Left ventricle myocardium superior (tissue), 1 donor: ENCODE measurements at places on chromosomes 7 and 10. TPM values are rescaled to one million over a fixed set of nuclear protein-coding genes. Genes with fewer than 3 reads are reported as not detected.

Gene GARIN1A
- total RNA-seq = 0.97 TPM

- peak; percentile 49 for DNase-seq
These were observed 1.6 kb downstream of the SFMBT2 start for GRCh38 chr10:7409045-7409731.

- DNase-seq = no peak
These were observed 631.4 kb downstream of the ACTR3B start for GRCh38 chr7:153390955-153391354.

DNA sequence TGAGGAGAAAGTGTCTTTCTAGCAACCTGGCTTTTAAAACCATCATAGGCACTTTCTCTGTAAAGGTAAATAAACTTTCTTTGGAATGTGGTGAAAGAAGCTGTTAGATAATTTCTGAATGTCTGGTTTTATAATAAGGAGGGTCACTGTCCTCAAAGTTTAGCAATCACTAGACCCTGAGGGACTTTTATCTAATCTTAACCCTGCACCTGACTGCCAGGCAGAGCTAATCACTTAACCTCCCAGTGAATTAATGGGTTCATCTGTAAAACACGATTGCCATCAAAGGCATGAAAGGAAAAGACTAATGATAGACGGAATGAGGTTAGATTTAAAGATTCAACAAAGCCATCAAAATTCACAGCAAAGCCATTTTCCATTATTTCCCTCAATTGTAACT is 553.8 kb downstream of the GRM8 start:
- DNase-seq = no peak

- peak; percentile 46 for DNase-seq
These were observed 84.0 kb downstream of the ARL4A start for GRCh38 chr7:12771378-12771877.

DNA sequence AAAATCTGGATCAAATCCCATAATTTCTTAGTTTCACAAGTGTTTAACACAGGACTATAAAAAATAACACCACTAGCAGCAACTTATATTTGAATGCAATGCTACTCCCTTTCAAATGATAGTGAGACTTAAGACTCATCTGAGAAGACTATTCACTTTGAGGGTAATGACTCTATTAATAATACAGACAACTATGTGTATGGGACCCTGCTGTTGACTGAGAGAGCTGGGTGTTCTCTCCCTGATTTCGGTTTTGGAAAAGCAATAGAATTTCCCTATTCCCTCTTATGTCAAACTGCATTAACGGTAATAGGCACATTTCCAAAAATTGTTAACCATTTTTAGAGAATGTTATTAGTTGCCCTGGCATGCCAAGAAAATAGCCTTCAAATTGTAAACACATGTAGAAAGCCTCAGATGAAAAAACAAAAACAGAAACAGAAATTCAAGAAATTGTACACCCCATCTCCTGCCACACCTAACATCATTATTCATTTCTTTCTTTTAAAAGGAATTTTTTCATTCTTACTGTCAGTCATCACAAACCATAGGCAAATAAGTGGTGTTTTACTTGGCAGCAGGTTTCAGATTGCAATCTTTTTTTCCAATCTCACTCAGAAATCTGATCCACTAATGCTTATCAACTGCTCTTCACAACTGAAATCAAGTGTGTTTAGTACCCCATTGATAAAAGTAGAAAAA is 153.7 kb downstream of the TFPI2 start:
- DNase-seq = no peak

DNA sequence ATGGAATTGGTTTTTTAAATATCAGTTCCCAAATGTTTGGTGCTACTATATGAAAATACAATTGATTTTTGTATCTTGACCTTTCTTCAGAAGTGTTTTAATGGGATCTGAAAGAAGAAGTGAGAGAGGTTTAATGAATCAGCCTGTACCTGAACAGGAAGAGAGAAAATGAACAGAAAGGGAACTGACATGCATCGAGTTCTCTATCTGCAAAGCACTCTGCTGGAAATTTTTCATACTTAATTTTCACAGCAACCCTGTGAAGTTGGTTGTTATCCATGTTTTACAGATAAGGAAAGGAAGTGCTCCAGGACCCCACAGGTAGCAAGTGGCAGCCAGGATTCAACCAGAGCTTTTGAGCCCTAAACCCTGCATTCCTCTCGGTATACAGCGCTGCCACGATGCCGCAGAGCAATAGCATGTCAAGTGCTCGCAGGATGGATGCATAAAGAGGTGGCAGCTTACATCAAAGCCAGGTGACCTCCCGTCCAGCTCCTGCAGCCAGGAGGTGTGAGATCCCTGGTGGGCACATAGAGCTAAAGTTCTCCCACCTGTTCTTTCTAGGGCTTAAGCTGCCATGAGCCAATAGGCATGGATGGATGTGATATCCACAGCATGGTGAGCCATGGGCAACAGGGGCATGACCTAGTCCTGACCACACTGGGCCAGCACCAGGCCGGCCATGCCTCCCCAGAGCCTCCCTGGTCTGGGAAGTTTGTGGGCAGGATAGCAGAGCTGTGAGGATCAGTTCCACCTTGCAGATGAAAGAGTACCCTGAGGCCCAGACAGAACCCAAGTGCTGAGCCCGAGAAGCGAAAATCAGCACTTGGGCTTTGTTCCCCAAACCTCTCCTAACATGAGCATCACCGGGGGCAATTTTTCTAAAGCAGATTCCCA is 57.2 kb downstream of the CALML3 start:
- no peak for DNase-seq

- DNase-seq = no peak
These were observed 106.6 kb upstream of the INHBA start for GRCh38 chr7:41809529-41809939.

Gene PAX4
- not detected for total RNA-seq

DNA sequence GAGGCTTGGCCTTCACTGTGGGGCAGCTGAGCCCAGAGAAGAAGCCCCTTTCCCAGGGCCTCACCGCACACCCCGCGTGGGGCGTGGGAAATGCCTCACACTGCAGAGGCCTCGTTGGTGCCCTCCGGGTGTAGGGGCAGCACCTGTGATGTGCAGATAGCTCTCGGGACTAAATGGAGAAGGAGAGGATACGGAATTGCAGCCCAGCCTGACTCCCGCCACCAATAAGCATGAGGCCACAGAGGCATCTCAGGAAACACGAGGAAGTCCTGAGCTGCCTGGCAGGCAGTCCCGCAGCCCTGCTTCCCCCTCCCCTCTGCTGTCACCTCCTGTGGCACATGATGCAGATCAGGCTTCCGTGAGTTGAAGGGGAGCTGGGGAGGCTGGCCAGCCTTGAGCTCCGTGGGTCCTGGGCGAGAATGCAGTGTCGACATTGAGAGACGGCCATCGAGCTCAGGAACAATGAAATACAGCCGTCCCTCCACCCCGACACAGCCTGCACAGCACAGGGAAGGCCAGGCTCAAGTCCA is 59.6 kb upstream of the PPP2R2D start:
- no peak for DNase-seq

GRCh38 chr7:48782511-48782910 is 141.8 kb upstream of the CDC14C start:
- no peak for DNase-seq

Gene MKLN1
- 44.9 TPM for total RNA-seq

DNA sequence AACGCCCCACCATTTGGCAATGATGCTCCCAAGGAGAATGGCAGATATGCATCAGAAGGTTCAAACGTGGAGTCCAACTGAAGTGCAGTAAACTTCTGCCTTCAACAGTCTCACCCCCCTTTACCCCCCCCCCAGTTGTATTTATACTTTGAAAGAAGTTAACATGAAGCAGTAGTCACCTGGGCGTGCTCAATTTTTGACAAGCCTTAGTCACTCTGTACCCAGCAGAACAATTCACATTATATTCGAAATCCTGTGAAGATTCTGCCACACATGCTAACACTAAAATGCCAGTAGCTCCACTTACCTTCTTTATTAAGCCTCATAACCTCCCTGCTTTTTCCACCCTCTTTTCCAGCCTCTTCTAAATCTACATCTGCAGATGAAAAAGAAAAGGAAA is 894 bp downstream of the ATXN7L1 start:
- DNase-seq = no peak

Gene VWDE
- total RNA-seq = not detected

DNA sequence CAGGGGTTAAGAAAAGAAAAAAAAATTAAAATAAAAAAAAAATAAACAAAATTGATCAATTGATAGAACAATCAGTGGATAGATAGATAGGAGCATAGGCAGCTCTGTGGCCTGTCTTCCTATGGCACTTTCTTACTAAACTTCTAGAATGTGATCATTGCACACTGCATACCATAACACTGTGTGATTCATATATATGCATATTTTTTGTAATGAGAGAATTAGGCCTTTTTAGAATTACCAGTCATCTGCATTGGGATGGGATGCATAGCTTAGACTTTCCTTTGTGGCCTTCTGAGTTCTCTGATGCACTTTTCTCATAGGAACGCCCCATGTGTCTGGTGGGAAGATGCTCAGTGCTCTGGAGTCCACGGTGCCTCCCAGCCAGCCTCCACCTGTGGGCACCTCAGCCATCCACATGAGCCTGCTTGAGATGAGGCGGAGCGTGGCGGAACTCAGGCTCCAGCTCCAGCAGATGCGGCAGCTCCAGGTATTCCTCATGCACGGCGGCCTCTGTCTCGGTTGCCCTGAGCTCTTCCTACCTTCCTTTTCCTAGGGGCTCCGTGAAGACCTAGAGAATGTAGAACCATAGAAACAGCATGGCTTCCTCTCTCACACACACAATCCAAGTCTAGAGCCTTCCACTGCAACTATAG is 222.5 kb downstream of the ARHGAP21 start:
- DNase-seq = no peak

DNA sequence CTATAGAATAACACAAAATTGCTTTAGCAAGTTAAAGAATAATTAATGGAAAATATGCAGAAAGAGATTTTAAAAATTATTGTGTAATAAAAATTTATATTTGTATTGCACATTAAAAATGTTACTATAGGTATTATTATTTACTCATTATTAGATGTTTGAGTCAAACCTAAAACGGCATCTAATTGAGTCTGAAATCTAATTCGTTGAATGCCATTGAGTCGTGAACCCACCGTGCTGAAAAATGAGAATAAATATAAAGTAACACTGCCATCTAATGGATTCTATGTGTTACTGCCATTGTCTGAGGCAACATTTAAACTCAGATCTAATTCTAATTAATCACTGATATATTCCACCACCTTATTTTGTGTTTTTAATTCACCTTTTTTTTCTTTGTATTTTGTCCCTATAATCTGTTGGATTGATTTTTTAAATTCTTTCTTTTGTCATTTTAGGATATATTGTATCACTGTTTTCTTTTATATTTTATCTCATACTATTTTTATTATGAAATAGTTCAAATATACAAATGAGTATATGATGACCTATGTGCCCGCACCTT is 62.2 kb downstream of the SAMD9 start:
- DNase-seq = no peak

- DNase-seq = no peak
These were observed 1.1 kb downstream of the CCDC3 start for GRCh38 chr10:13000431-13000830.

Gene BAMBI
- 12.5 TPM for total RNA-seq

DNA sequence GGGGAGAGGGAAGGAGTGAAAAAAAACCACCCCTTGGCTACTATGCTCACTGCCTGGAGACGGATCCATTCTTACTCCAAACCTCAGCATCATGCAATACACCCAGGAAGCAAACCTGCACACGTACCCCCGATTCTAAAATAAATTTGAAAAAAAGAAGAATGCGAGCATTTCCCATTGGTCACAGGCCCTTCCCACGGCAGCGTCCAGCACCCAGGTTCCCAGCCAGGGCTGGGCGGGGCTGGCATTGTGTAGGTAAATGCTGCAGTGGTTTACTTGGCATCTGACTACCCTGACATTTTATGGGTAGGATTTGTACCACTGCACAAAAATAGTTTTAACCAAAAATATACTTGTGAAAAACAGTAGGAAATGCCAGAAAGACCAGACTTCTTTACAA is 418.9 kb downstream of the DNAJB6 start:
- DNase-seq = no peak

DNA sequence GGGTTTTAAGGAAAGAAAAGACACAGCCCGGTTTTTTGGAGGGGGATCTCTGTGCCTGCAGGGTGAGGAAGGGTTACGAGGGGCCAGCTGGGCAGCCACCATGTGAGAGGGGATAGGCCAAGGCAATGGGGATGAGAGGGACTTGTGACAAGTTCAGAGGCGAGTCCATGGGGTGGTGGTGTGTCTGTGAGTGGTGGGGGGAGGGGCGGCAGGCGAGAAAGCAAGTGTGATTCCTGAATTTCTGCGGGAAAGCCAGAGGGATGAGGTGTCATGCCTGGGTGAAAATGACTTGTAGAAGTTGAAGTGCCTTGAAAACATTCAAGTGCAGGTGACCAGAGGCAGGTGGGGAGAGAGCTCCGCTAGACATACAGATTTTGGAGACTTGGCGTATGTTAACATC is 61.0 kb upstream of the RNF32 start:
- DNase-seq = no peak

GRCh38 chr10:13056456-13057077 is 43.4 kb upstream of the OPTN start:
- no peak for DNase-seq

Gene RASA4
- total RNA-seq = 20.2 TPM

DNA sequence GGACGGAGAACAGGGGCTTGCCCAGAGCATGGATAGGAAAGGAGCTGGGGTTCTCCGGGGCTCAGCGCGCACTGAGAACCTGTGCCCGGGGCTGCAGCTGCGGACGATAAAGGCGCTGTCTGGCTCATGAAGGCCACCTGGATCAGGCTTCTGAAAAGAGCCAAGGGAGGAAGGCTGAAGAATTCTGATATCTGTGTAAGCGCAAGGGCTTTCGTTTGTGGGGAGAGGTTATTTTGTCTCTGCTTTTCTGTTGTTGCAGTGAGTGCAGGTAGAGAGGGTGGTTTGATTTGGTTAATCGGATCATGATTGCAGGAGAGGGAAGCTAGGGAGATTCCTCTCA is 250.5 kb downstream of the NSUN6 start:
- no peak for DNase-seq

DNA sequence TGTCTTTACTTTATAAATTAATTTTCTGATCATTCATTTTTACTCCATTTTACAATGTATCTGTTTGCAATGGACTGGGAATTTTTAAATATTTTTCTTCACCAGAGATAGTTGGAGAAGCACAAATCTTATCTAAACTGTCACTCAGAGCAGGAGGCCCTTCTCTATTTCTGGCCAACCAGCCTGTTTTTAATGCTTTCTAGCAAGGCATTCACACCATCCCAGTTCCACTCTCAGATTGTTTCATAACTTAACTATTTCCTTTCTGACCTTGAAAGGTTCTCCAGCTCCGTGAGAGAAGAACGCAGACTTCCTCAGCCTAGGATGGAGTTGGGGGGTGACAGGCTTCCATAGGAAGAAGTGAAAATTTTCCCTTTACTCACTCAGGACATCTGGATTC is 155.8 kb downstream of the SKIDA1 start:
- DNase-seq = no peak
